ENCODE measurements at places on chromosomes 13 and 19. TPM values are rescaled to one million over a fixed set of nuclear protein-coding genes. Genes with fewer than 3 reads are reported as not detected.

Gene S1PR5
- 0.55 TPM for total RNA-seq

Gene IGFL2
- total RNA-seq: not detected

Gene VSTM2B
- total RNA-seq: not detected

Gene HCN2
- 0.46 TPM for total RNA-seq

DNA sequence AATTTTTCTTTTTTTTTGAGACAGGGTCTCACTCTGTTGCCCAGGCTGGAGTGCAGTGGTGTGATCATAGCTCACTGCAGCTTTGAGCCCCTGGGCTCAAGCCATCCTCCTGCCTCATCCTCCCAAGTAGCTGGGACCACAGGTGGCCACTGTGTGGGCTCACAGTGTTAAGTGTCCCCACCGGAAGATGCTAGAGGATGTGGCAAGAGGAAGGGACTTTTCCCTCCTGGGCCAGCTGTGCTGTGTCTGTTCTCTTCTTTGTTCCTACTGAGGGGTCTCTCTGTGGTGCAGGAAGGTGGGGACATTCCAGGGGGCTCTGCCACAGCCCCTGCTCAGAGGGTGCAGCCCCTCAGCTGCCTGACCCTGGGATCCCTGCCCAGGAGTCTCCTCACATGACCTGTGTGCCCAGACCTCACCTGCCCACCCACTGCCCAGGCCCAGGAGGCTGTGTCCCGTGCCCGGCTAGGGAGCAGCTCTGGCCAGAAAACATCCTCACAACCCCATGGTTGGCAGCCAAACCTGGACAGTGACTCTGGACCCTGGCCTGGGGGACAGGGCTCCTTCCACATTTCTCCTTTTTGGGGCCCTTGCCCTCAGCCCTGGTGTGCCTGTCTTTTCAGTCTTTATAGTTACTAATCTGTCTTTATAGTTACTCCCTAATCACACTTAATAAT is 14.4 kb upstream of the ANKRD10 start:
- no peaks in the 10 kb centered on the region for H3K4me1 ChIP-seq
- H3K36me3 ChIP-seq: no peaks in the 10 kb centered on the region
- H3K27me3 ChIP-seq: no peaks in the 10 kb centered on the region
- DNase-seq: no peak
- H3K27ac ChIP-seq: no peak overlapping the region

DNA sequence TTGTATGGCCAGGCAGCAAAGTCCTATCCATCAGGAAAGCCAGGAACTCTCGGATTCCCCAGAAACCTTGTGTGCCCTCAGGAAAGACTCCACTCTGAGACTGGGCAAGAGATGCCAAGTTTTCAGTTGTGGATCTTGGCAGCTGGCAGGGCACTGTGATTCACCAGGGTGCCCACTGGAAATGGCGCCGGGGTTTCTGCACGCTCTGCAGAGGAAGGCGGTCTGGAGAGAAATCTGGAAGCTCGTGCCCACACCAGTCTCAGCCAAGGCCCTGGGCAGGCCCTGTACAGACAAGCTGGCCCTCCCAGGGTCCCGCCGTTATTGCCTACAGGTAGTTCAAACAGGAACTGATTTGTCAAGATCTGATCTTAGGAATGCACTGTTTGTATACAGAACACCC is 4.9 kb downstream of the NAPA start:
- peak; percentile 60 for DNase-seq
- peaks cover 72% of the 10 kb centered on the region for H3K4me1 ChIP-seq
- H3K4me3 ChIP-seq: no peak overlapping the region
- H3K27ac ChIP-seq: peak overlapping the region; percentile 92
- no peaks in the 10 kb centered on the region for H3K36me3 ChIP-seq
- H3K27me3 ChIP-seq: no peaks in the 10 kb centered on the region

- H3K4me1 ChIP-seq: no peaks in the 10 kb centered on the region
- H3K4me3 ChIP-seq: no peak overlapping the region
- H3K36me3 ChIP-seq: no peaks in the 10 kb centered on the region
- H3K27ac ChIP-seq: no peak overlapping the region
- no peak for DNase-seq
- H3K27me3 ChIP-seq: no peaks in the 10 kb centered on the region
These were observed 153.9 kb downstream of the TEX29 start for GRCh38 chr13:111474136-111475002.

DNA sequence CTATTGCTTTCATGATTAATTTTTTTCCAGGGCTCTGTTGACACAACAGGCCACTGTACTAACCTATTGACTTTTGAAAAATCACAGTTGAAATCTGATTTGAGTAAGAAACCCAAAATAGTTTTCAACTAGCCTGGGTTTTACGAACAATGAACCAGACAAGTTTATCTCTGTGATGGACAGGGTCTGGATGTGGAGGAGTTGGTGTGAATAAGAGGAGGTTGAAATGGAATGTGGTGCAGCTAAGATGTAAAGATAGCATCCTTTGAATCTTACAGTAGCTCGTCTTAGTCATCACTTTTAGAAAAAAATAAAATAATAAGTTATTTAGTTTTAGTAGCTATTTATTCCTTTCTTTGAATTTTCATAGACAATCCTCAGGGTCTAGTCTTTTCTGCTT is 8.3 kb upstream of the OXGR1 start:
- no peak overlapping the region for H3K4me3 ChIP-seq
- H3K27me3 ChIP-seq: no peaks in the 10 kb centered on the region
- no peaks in the 10 kb centered on the region for H3K4me1 ChIP-seq
- H3K27ac ChIP-seq: no peak overlapping the region
- no peaks in the 10 kb centered on the region for H3K36me3 ChIP-seq

- no peak for DNase-seq
- no peak overlapping the region for H3K4me3 ChIP-seq
- peaks cover 6% of the 10 kb centered on the region for H3K4me1 ChIP-seq
- no peaks in the 10 kb centered on the region for H3K36me3 ChIP-seq
- H3K27ac ChIP-seq: no peak overlapping the region
- H3K27me3 ChIP-seq: no peaks in the 10 kb centered on the region
These were observed 39.4 kb downstream of the RFX2 start for GRCh38 chr19:6070720-6071485.

- H3K4me3 ChIP-seq: no peak overlapping the region
- no peaks in the 10 kb centered on the region for H3K27me3 ChIP-seq
- DNase-seq: no peak
- H3K4me1 ChIP-seq: no peaks in the 10 kb centered on the region
- H3K36me3 ChIP-seq: no peaks in the 10 kb centered on the region
These were observed 942.6 kb upstream of the SLC10A2 start for GRCh38 chr13:104008541-104009435.

GRCh38 chr19:58572026-58572817 is 913 bp downstream of the MZF1 start:
- peaks cover 20% of the 10 kb centered on the region for H3K4me1 ChIP-seq
- peak overlapping the region; percentile 57 for H3K4me3 ChIP-seq
- no peaks in the 10 kb centered on the region for H3K27me3 ChIP-seq
- H3K27ac ChIP-seq: peak overlapping the region; percentile 96

DNA sequence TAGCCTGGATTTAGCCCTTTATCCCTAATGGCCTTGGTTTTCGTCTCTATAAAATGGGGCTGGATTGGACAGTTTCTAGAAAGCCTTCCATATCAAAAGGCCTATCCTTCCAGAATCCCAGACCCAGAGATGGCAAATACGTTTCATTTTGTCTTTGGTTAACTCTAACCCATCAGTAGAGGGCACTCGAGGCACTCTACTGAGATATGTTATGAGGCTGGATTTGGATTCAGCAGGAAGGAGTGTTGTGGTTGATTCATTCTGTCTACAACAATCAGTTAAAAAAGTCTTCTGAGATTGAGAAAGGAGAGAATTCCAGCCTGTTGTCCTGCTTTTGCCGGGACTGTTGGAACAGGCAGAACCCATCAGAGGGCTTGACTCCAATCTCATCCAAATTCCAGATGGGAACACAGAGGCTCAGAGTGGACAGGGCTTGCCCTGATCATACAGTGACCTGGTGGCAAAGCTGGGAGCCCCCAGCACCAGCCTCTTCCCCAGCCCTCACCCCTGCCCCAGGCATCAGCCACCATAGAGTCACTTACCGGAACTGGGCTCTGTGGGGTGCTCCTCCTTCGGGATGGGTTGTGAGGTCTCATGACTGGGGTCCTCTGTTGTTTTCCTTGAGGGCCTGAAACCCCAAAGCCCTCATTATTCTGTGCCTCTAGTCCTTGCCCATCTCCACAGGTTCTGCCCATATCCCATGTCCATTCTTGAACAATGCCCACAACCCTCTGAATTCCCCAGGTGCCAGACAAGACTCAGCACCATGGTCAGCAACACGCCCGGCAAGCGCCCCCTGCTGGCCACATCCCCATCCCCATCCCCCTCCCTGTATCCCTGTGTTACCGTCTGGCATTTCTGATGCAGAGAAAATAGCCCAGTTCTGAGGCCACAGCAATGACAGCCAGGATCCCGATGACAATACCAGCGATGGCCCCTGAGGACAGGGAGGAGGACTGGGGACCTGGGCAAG is 12.3 kb upstream of the ZNF180 start:
- no peak overlapping the region for H3K27ac ChIP-seq
- H3K36me3 ChIP-seq: no peaks in the 10 kb centered on the region
- H3K4me3 ChIP-seq: no peak overlapping the region
- no peak for DNase-seq
- peaks cover 8% of the 10 kb centered on the region for H3K27me3 ChIP-seq

GRCh38 chr19:40623403-40624251 is 22.5 kb downstream of the LTBP4 start:
- no peak overlapping the region for H3K4me3 ChIP-seq
- no peaks in the 10 kb centered on the region for H3K36me3 ChIP-seq
- DNase-seq: no peak
- H3K4me1 ChIP-seq: no peaks in the 10 kb centered on the region
- H3K27me3 ChIP-seq: no peaks in the 10 kb centered on the region

- no peaks in the 10 kb centered on the region for H3K4me1 ChIP-seq
- no peaks in the 10 kb centered on the region for H3K36me3 ChIP-seq
- H3K27me3 ChIP-seq: no peaks in the 10 kb centered on the region
- DNase-seq: no peak
These were observed 62.0 kb downstream of the SLC15A1 start for GRCh38 chr13:98690348-98691022.

DNA sequence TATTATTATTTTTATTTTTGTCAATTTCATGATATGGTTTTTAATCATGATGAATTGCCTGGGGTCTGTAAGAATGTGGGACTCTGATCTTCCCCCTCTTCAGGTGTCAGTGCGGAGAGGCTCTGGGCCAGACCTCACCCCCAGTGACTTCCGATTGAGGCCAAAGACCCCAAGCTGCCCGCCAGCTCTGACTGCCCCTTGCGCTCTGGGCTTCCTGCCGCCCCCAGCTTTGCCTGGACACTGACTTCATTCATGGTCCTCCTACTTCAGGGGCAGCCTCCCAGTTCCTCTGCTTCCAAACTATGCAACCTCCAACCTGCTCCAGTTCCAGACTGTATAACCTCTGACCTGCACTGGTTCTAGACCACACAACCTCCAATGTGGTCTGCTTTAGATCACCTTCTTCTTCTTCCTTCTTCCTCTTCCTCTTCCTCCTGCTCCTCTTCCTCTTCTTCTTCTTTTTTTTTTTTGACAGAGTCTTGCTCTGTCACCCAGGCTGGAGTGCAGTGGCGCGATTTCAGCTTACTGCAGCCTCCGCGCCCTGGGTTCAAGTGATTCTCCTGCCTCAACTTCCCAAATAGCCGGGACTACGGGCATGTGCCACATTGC is 6.7 kb upstream of the PPP5C start:
- H3K27ac ChIP-seq: no peak overlapping the region
- DNase-seq: no peak

DNA sequence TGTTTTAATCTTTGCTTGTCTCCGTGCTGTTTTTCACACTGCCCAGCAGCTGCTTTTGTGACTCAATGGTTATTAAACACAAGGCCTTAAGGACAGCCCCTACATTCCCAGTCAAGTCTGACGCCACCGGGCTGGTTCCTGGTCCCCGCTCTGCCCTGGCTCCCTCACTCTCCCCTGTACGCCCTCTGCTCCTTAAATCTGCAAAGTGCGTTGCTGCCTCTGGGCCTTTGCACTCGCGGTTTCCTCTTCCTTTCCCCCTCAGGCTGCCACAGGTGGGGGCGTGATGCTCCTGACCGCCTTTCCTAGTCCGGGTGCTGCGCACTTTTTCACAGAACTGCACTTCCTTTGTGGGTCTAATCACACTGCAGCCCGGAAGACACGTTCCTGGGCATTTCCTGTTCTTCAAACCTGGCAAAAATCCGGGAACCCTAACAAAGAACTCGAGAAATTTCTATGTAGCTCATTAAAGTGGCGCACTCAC is 25.6 kb downstream of the NOSIP start:
- H3K36me3 ChIP-seq: no peaks in the 10 kb centered on the region
- H3K27me3 ChIP-seq: no peaks in the 10 kb centered on the region
- no peak for DNase-seq
- no peak overlapping the region for H3K4me3 ChIP-seq
- H3K27ac ChIP-seq: peak overlapping the region; percentile 88

- no peaks in the 10 kb centered on the region for H3K36me3 ChIP-seq
- DNase-seq: no peak
- no peak overlapping the region for H3K4me3 ChIP-seq
- H3K27me3 ChIP-seq: no peaks in the 10 kb centered on the region
These were observed 214.4 kb downstream of the SPRY2 start for GRCh38 chr13:80126389-80127068.

DNA sequence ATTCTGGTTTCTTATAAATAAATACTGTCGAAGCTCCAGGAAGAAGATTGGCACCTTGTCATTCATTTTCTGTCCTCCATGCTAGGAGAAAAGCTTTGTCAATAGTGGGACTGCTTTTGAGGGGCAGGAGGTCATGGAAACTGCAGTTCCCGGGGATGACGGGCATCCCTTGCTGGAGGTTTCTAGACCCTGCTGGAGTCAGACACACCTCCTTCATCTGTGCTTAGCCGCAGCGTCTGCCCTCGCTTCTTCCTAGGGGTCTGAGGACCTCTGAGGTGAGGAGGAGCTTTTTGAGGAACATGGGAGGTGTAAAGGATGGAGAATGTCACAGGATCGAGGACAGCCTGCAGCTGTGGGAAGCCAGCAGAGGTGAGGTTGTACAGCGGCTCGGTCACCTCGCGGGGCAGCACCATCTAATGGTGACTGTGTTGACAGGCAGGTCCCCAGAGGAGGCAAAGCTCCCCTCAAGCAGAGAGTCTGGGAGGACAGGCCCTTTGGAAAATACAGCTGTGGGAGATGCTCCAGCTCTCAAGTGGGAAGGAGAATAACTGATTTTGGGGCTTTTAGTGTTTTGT is 172.7 kb upstream of the RNF113B start:
- no peaks in the 10 kb centered on the region for H3K27me3 ChIP-seq
- no peaks in the 10 kb centered on the region for H3K4me1 ChIP-seq
- H3K4me3 ChIP-seq: no peak overlapping the region
- no peak overlapping the region for H3K27ac ChIP-seq
- DNase-seq: peak; percentile 20

DNA sequence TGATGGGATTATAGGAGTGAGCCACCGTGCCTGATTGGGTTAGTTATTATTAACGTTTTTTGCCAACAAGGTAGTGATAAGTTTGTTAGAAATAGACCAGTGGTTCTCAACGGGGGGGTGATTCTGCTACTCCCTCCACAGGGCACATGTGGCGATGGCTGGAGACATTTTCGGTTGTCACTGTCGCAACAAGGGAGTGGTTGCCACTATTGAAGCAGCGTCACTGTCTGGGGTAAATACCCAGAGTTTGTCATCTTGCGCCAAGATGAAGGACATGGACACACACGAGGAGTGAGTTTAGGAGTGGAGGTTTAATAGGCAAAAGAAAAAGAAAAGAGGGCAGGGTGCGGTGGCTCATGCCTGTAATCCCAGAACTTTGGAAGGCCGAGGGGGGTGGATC is 18.9 kb downstream of the ADGRE3 start:
- H3K27ac ChIP-seq: no peak overlapping the region
- no peaks in the 10 kb centered on the region for H3K36me3 ChIP-seq
- H3K4me1 ChIP-seq: no peaks in the 10 kb centered on the region
- no peak overlapping the region for H3K4me3 ChIP-seq
- H3K27me3 ChIP-seq: no peaks in the 10 kb centered on the region

GRCh38 chr19:12933287-12934072 is at the start of gene FARSA:
Gene FARSA, minus strand, starts transcription at chr19:12933711. Its CDS starts 15 bp downstream, at chr19:12933696.
- peaks cover 5% of the 10 kb centered on the region for H3K4me1 ChIP-seq
- H3K36me3 ChIP-seq: no peaks in the 10 kb centered on the region
- peak within 1 kb of the TSS; percentile 57 for H3K27ac ChIP-seq
- H3K4me3 ChIP-seq: peak within 1 kb of the TSS; percentile 60

Data from pancreas (tissue), 10 donors.